NCI-H187 (cell line): ENCODE measurements at places on chromosomes 3 and 15.

- no peak for DNase-seq
Measured at GRCh38 chr3:183492849-183493179, 62.7 kb downstream of the KLHL6 start.

DNA sequence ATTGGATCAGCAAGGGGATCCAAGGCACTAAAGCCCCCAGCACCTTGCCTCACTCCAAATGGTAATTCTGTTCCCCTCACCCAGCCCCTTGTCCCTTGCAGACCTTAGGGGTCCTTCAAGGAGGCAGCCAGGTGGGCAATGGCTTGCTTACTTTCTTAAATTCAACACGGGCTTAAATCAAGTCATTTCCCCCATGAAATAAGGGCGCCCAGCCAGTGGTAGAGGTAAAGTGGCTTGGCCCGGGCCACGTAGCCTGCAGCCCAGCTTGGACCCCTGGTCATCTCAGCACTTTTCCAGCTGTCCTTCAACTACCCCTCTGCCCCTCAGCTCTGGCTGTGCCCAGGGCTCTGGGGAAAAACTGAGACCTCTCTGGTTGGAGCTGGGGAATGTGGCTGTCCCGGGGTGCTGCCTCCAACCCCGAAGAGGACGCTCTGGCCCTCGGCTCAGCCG lies 1.2 kb downstream of the PSTPIP1 start:
- DNase-seq = no peak

DNA sequence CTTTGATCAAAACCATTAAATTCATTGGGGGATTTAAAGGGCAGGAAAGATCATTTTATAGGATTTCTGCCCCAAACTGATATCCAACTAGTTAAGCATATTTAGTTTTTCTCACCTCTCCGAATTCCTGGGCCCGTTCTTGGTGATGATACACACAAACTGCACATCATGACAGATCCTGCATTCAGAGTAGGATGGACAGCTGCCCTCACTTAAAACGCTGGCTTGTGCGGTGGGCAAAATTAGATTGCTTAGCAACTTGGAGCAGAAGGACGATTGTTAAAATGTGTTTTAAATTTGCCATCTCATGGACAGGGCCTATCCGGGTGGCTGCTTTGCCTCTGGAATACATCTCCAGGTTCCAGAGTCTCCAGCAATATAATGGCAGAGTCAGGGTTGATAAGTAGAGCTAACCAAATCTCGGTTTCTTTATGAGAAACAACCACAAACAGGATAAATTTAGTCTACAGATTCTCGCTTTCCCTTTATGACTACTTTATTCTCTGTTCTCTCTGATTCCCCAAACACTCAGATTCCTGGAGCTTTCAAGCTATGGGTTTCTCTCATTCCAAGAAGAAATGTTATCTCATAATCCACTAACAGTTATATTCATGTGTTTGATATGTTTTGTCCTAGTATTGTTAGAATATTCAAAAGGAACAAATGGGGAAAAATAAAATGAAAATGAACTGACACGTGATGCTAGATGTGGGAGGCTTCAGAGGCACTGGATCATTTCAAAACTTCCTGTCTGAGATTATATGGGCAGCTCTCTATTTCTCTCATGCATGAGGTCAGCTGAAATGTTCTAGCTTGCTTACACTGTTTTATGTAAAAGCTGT lies 1014.1 kb upstream of the SEMA6D start:
- DNase-seq = no peak

DNA sequence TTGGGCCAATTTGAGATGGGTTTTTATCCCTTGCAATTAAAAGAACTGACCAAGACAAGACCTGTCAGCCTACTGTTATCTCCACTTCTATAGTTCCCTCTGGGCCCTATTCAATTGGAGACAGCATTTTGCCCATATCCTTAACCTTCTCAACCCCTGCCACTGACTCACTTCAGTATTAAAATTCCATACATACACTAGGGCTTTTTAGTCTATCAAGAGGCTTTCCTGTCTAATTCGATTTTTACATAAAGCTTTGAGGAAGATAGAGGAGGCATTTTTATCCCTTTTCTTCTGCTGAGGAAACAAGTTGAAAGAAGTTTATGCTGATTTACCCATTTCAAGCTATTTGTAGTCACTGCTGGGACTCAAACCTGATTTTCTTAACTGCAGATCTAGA lies 51.1 kb downstream of the GTF2E1 start:
- no peak for DNase-seq

DNA sequence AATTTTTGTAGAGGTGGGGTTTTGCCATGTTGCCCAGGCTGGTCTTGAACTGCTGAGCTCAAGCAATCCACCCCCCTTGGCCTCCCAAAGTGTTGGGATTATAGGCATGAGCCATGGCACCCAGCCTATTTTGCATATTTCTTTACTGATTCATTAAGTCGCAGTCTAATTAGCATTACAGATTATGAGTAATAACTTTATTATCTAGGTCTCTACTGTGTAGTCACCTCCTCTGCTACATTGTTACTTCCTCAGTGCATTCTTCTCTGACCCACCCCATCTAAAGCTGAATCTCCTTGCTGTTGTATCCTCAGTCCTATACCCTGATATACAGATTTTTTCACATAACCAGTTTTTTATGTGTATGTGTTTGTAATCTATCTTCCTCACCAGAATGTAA lies 61.7 kb downstream of the TFDP2 start:
- DNase-seq = no peak

DNA sequence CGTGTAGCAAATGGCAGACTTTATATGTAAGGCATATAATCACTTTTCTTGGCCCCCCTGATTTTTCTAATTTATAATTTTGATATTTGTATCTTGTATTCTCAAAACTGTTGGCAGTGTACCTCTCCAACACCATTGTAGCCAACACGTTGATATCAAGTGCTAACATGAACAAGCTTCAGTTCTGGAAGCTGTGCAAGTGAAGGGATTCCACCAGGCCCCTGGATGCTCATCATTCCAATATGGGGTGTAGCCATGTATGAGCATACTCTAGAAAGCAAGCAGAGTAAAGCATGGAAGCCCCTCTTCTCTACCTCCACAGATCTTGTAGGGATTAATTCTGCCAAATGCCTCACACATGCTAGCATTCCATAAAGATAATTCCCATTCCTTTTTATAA lies 211.3 kb downstream of the MYRIP start:
- no peak for DNase-seq

DNA sequence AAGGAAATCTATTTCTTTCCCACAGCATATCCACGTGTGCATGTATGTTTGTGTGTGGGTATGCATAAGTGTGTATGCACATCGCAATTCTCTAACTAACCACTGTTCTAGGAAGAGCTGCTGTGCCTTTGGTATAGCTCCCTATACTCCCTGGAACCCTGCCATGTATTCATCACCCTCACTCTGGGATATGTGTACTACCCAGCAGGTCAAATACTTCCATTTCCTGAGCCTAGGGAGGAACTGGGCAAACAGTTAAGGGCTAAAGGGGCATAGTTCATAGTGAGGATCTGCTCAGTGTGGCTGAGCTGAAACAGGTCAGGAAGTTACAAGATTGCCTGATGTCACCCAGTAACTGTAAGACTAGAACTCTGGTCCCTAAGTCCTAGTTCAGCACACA lies 260.4 kb downstream of the RPLP1 start:
- DNase-seq = no peak

GRCh38 chr15:87632364-87632763 lies 624.2 kb downstream of the NTRK3 start:
- no peak for DNase-seq

- no peak for DNase-seq
Measured at GRCh38 chr3:197425485-197426120, 127.2 kb upstream of the DLG1 start.

DNA sequence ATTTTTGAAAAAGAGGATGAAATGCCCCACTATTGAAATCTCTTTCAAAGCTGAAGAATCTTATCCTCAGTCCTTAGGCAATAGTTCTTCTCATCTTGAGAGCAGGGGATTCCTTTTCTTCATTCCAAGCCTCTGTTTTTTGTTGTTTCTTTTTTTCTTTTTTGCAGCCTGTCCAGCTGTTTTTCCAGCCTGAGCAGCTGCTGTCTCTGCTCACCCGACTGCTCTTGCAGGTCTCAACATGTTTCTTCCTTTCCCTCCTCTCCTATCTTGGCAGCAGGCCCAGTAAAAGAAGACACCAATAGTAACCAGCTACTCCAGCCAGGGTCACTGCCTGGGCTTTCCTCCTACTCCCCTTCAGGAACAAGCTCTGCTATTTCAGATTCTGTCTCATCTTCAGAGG lies 23.8 kb downstream of the MEX3B start:
- DNase-seq = peak; percentile 62

- no peak for DNase-seq
Measured at GRCh38 chr3:11452885-11453847, 181.0 kb downstream of the ATG7 start.

DNA sequence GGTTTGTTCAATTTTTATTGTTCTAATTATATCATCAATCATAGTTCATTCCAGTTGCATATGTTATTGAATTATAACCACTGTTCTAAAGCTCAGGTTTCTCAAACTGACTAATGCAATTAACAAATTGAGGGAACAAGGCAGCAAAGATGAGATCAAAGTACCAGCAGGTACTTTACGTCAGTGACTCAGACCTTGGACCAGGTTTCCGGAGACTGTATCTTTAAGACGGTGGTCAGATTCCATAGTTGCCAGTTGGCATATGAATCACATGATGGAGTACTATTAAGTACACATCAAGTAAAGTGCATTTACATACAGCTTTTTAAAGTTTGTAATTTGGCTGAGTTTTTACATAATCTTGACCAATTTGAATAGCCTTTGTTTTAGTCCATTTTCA lies 583.6 kb upstream of the ROBO2 start:
- DNase-seq = no peak

DNA sequence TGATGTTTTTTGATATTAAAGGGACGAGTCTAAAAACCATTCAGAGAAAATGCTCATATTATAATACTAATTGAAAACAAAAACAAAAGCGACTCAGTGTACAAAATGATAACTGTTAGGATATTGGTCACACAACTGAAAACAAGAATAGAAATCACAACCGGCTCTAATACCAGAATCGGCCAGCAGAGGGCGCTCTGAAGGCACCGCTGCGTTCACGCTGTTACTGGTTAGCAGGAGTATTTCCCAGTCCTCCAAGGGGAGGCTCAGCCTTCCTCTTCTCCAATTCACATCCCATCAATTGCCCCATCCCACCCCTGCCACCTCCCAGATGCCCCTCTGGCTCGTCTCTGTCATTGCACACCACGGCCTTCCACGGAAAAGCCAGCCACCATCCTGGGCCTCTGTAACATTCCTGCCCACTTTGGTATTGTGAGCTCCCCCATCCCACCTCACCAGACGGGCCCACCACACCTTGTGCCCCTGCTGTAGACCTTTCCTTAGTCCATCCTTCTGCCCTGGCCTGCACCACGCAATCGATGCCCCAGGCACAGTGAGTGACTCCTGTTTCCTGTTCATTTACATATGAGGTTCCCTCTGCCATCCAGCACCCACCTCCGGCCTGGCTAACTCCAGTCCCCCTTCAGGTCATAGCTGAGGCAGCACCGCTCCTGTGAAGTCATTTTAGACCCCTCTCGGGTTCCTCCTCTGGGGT lies 8.5 kb downstream of the FAM107A start:
- peak; percentile 16 for DNase-seq

GRCh38 chr15:27398631-27399161 lies 427.7 kb downstream of the GABRG3 start:
- DNase-seq = no peak

DNA sequence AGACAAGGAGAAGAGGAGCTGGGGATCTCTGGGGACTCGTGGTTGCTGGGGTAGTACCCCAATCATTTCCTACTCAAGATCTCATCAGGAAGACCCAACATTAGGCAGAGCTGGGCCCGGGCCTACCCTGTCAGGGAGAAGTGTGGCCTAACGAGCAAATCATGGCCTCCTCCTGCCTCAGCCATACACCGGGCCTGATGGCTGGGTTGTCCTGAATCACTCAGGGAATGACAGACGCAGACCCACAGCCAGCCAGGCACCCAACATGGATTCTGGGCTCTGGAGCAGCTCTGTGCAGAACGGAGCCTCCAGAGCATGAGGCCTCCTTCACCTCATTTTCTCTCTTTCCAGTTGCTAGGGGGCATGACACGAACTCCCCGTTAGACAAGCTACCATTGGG lies 19.7 kb downstream of the ITGA11 start:
- DNase-seq = no peak

DNA sequence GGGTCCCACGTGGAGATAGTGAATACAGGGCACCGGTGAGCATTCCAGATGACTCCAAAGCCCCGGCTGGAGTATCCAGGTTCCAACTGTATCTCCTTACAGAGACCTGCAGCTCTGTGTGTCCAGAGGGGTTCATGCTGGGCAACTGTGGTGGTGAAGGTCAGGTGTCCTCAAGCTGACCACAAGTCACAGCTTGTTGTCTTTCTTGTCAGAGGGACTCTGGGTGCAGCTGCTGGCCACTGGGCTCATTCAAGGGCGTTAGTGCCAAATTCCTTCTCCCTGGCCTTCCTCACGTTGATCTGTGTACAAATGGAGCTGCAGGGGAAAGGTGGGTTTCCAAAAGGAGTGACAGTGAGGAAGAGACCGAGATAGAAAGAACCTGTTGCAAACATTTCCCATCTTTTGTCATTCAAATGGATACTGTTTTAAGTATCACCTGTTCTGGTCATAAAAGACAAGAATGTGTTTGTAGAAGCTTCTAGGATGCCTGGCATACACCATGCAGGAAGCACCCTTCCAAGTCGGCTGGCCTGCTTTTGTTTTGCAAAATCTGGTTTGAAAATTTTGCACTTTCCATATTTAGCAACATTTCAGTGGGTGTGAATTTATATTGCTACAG lies 52.5 kb downstream of the CEMIP start:
- no peak for DNase-seq

- DNase-seq = no peak
Measured at GRCh38 chr3:46624975-46625490, 12.7 kb downstream of the FAM240A start.

- no peak for DNase-seq
Measured at GRCh38 chr3:172685331-172686214, 25.3 kb downstream of the NCEH1 start.

- peak; percentile 10 for DNase-seq
Measured at GRCh38 chr3:149340310-149340933, 7.0 kb upstream of the TM4SF18 start.

GRCh38 chr15:31080591-31081014 lies 20.9 kb downstream of the TRPM1 start:
- no peak for DNase-seq
